ENCODE measurements at places on chromosomes 3 and 15.

GRCh38 chr3:179902061-179902460, 134.7 kb downstream of the PEX5L start:
- peak; percentile 6 for DNase-seq

- no peak for DNase-seq
These were observed 19.7 kb downstream of the GOLGA6A start for GRCh38 chr15:74062671-74063070.

DNA sequence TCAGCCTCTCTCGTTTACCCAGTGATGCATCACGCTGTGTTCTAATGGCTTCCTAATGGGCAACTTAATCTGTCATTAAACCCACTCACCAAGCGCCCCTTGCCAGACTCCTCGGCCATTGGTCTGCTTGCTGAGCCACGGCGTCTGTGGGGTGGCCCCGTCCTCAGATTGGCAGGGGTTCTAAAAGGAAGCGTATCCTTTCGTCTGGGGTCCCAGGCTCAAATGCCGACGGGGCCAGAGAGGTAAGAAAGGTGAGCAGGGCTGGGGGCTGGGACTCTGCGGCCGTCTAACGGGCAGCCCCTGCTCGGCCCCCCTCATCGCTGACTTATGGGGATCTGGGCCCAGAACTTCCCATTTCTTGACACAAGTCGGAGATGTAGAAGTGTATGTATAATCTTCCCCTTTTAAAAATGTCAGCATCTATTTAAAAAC, 315.1 kb upstream of the PROK2 start:
- DNase-seq, result no peak

DNA sequence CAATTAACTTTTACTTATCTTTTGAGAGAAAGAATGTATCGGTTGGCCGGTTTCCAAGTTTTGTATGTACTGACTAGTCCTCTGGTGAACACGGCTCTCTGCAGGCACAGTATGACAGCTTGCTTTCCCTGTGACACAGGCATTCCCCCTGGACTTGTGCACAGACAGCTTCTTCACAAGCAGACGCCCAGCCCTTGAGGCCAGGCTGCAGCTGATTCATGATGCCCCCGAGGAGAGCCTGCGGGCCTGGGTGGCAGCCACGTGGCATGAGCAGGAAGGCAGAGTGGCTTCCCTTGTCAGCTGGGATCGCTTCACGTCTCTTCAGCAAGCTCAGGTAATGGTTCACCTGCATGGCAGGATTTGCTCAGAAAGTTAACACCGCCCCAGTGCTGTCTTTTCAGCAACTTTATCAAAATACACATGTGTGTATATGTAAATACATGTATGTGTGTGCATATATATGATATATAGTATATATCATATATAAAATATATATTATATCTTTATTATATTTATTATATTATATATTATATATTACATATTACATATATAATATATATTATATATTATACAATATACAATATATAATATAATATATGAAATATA, 25.5 kb downstream of the FAN1 start:
- no peak for DNase-seq

DNA sequence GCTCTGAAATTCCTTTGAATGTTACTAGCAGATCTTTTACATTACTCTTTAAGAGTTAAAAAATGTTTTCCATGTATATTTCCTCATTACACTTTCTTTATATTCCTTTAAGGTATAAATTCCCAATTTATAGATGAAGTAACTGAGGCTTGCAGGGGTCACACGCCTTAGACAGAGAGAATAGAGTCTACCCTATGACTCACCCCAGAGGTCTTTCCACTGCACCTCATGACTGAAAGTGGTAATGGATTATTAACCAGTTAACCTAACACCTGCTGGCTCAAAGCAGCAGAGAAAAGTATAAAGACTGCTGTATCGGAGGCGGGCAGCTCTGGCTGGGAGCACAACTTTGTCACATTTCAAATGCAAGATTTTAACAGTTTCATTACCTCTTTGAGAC, 37.7 kb downstream of the LDHAL6B start:
- no peak for DNase-seq

DNA sequence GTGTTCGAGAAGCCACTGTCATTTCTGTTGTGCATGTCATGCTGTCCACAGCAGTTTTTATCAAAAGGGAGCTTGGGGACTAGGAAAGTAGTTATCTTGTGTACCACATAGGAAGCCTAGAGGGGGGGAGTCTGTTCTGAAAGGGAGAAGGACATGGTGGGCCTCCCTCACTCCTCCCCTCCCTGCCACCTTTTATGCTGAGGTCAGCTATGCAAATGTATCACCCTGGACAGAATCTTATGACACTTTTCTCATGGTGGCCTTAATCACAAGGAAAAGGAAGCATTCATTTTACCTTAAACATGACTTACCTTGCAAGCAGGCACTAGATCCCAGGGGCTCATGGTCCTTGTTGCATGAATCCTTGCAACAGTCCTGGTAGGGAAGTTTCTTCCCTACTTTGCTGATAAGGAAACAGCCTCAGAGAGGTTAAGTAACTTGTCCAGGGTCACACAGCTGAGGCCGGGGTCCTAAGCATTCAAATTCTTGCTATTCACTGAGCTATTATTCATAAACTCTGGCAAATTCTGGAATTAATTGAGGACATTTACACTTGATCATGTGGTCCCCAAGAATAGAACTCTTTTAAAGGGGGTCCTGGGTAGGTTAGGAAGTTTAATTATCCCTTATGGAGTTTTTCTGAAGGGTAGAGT, 81.1 kb upstream of the SLC6A1 start:
- DNase-seq, result no peak

DNA sequence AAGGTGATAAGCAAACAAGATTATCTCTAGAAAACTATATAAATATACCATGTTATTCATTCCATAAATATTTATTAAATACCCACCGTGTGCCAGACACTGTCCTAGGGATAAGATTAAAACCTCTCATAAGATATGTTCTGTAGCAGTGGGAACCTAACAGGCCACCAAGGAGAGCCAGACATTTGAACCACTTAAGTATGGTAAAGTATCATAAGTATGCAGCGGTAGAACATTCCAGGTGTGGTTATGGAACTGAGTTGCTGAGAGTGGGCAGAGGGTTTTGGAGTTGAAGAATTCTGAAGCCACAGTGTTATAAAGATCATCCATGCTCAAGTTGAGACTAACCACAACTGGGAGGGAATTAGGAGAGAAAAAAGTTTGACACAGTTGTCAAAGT, 14.7 kb downstream of the FILIP1L start:
- DNase-seq, result no peak

DNA sequence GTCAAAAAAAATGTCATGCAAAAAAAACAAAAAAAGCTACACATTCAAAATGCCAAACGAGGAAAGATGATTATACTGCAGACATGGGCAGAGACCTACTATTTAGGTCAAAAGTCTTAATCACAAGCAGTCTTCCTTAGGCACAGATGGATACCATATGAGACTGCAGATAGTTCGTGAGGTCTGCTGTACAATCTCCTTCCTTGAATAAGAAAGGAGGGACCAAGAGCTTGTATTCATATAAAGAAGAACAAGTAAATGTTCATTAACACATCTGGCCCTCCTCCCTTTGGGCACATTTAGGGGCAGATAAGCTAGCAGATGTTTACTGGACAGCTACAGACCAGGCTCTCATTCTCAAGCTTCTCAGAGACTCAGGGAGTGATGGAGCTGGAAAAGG, 45.3 kb downstream of the ANXA2 start:
- no peak for DNase-seq

DNA sequence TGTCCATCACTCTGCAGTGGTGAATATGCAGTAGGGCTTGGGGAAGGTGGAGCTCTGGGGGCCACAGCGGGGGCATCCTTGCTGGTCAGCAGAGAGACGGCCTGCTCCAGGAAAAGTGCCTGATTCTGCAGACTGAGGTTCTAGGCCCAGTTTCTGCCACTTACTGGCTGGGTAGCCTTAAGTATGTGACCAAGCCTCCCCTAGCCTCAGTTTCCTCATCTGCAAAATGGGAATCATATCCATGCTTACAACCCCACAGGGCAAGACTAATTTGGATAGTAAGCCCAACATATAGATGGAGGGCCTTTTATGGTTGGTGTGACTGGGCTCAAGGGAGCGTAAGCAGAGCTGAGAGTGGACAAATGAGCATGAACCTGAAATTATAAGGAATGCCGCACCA, 60.8 kb downstream of the OXNAD1 start:
- no peak for DNase-seq

DNA sequence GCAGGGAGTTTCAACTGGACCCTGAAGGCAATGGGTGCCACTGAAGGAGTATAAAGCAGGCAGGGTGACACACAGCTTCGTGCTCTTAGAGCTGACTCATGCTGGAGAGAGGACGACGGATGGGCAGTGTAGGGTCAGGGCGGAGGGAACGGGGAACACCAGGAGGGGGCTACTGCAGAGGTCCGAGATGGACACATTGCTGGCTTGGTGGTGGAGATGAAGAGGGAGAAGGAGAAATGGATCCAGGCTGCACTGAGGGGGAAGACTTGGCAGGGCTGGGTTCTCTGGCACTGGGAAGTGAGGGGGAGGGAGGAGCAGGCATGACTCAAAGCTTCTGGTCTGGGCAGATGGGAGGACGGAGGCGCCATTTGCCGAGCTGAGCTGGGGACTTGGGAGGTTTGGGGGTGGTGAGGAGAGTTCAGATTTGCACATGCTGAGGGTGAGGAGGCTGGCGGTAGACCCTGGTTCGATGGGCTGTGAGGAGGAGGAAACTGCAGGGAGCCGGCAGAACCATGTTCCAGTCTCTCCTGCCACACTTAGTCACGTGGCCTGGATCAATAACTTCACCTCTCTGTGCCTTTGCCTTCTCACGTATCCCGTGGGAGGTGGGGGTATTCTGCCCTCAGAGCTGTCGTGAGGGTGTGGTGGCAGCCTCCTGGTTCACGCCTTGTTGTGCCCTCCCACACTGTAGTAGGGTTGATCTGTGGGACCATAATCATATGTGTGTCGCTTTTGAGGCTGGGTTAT, 4.6 kb upstream of the KCTD6 start:
- DNase-seq, result no peak

DNA sequence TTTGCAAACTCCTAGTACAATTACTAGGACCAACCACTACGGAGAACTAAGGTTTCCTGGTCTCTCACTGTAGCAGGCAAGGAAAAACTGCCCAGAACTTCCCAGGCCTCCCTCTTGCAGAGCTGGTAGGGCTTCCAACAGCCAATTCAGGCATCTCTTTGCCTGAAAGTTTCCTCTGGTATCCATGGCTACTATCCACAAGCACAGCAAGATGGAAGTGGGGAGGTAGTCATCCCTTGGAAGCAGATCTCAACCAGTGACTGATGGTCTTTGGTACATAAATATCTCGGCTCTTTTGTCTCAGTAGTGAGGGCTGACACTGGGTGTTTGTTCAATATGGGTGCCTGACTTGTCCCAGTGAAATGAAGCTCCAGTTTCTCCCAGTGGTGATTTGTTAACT, 201.3 kb upstream of the MRPL3 start:
- no peak for DNase-seq

GRCh38 chr3:161409858-161410257, 38.5 kb upstream of the SPTSSB start:
- no peak for DNase-seq

DNA sequence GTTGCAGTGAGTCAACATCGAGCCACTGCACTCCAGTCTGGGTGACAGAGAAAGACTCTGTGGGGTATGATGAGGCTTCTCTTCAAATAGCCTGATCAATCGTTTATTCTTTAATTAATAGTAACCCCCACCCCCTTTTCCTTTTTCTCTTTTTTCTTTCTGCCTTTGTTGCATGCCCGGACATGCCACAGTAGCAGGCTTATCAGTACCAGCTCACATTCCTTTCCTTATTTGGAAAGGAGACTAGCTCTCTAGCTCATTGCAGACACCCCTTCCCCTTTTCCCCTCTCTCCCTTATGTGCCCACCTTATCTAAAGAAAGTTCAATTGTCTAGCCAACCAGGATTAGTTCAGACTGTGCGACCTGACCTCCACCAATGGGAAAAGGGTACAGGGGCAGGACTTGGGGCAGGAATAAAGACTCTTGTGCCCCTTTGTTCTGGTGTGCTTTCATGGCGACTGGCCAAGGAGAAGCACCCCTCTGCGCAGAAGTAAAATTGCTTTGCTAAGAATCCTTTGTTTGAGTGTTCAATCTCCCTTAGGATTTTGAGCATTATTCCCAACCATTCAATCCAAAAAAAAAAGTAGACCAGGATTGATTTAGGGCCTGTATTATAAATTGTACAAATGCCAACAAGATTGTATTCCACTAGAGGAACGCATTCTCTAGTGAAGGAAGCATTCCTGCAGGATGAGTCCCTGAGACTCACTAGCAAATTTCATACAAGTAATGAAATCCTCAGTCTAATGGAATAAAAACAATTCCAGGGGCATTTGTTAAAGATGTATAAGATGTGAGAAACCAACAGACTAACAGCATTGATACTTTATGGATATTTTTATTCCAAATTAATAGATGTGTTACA, 95.8 kb upstream of the SNRPN start:
- no peak for DNase-seq

DNA sequence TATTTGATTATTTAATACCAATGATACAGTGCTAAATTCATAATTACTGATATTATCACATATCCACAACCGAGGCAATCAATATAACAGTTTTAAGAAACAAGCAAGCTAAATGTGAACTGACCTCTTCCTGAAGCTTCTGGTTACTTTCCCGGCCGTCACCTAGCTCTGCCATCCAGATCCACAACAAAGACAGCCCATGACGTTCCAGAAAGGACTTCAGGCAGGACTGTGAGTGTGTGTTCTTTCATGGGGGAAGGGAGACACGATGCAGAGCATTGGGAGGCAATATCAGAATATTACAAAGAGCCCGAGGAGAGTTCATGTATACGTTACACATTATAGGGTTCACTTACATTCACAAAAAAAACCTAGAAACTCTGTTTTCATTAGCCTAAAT, 77.8 kb downstream of the SETD2 start:
- DNase-seq, result no peak

GRCh38 chr15:69786136-69786701, 311.5 kb downstream of the TLE3 start:
- no peak for DNase-seq

GRCh38 chr3:31968927-31969418, 12.1 kb downstream of the OSBPL10 start:
- peak; percentile 28 for DNase-seq

DNA sequence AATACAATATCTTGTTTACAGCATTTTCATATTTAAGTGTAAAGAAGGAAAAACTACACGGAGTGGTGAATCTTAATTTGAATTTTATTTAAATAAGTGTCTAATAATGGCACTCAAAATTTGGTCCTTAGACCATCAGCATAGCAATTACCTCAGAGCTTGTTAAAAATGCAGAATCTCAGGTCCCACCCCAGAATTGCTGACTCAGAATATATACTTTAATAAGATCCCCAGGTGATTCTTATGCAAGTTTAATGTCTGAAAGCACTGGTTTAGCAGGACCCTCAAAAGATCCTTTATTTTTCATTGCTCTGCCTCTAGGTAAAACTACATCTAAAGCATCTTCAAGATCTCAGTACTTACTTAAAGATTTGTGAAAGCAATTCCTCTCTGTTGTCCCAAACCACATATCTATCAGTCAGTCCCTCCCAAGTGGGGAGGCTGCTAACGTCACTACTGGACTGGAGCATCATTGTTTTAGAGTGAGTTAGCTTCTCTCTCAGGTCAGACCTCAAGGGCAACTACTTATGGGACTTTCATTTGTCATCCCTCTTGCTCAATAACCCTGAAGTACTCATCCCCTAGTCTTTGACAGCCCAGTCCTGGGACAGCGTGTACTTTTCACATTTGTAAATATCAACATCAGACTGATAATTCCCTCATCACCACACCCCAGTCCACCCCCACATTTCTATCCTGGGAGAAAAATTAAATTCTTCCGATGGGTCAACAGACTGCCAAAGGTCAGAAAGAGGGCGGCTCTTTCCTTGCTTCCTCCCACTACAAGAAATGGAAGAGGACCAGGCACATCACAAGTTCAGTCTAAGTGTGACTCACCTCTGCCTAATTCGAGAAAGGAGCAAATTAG, 76.7 kb downstream of the CBLB start:
- no peak for DNase-seq

GRCh38 chr15:53564647-53565046, 194.8 kb downstream of the WDR72 start:
- DNase-seq, result no peak
